ENCODE measurements at places on chromosomes 7 and 10.
A peak's percentile ranks its signal among the peaks of the same experiment; 100 is the strongest.

GRCh38 chr10:77261146-77261545 is 376.5 kb downstream of the KCNMA1 start:
- no peak for DNase-seq

- no peak for DNase-seq
These were observed 1.2 kb upstream of the COL1A2 start for GRCh38 chr7:94393246-94394108.

DNA sequence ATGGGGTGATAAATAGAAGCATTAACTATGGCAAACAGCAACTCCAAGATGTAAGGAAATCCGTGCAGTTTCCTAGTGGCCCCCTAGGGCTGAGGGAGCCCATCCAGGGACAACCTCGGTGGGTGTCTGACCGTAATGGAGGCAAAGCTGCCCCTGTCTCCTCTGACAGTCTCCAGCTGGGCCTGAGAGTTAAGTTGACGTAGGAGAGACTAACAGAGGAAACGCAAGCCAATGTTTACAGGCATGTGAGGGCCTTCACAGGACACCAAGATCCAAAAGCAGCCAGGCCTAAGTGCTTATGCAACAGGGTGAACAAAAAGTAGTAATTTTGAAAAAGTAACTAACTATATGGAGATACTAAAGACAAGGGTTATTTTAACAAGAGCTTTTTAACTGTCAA is 330.0 kb upstream of the C7orf33 start:
- no peak for DNase-seq

DNA sequence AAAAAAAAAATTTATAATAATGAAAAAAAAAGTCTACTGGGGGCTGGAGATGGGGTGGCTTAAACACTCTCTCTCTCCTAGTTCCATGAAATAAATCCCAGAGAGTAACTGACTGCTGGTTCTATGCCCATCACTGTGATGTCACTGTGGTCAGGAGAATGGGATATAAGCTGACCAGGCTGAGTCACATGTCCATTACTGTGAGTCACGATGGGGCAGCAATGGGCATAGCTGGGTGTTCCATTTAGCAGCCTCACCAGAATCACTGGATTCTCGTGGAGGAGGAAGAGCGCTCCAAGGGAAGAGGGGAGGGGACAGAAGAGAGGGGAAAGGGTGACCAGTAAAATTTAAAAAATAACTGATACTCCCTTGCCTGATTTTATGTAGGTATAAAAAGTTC is 37.1 kb downstream of the MASTL start:
- no peak for DNase-seq

- DNase-seq = no peak
These were observed 4.4 kb upstream of the SLF2 start for GRCh38 chr10:100908378-100908777.

- no peak for DNase-seq
These were observed 179.3 kb downstream of the ABCA13 start for GRCh38 chr7:48350515-48350914.

GRCh38 chr7:37920305-37920848 is at the start of gene EPDR1:
Gene EPDR1, plus strand, starts transcription at chr7:37920640. Its CDS starts 300 bp downstream, at chr7:37920940.
- peak; percentile 19 for DNase-seq

DNA sequence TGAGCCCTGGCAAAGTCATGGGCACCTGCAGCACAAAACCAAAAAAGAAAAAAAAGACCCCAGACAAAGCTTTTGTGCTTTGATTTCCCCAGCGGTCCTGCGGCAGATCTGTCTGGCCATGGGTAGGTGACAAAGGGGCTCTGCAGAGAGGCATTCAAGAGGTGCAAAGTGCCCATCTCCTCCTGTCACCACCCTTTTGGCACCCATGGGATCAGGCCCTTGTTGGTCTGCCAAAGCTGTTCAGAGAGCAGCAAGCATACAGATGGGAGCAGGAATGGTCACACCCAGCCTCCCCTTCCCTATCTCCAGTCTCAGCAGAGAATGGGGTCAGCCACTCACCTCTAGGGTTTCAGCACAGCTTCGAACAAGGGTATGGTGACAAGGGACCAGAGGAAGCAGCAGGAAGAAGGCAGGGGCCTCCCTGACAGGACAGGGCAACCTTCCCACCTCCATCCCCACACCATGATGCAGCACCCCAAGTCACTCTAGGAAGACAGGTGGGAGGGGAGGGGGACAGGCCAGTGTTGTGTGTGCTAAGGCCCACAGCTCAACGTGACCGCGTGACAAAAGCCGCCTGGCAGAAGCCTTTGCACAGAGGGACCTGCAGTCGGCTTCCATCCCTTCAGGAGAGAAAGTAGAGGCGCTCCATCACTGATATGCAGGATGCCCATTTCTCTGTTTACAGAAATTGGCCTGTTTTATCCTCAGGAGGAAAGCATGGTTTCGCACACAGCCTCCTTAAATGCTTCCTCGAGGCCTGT is 6.3 kb downstream of the CAMK2G start:
- no peak for DNase-seq

DNA sequence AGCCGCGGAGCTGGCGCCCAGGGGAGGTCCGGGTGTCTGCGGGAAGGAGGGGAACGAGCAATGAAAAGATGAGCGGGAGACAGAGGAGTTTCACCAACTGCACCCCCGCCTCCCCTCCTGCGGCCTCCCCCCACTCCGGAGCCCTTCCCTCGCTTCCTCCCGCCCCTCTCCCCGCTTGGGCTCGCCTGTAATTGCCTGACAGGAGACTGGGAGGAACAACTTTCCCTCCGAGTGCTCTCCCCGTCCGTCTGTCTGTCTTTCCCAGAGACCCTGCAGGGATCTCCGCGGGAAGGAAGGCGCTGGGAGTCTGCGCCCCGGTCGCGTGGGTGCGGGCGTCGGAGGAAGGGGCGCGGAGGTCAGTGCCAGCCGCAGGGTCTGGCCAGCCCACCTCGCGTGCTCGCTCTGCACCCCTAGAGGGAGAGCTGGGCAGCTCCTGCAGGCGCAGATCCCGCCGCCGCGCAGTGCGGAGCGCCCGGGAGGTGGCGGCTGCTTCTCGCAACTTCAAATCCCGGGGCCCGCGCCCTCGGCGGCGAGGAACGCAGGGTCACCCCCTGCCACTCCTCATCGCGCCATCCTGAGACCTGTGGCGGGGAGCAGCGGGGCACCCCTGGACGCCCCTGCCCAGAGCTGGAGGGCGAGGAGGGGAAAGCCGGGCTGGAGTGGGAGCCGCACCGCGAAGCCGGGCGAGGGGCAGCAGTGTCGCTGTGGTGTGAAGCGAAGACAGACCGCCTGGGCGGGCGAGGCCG is 511 bp upstream of the NRP1 start:
- peak; percentile 88 for DNase-seq

- peak; percentile 30 for DNase-seq
These were observed 5.4 kb downstream of the LOXL4 start for GRCh38 chr10:98262571-98262970.

DNA sequence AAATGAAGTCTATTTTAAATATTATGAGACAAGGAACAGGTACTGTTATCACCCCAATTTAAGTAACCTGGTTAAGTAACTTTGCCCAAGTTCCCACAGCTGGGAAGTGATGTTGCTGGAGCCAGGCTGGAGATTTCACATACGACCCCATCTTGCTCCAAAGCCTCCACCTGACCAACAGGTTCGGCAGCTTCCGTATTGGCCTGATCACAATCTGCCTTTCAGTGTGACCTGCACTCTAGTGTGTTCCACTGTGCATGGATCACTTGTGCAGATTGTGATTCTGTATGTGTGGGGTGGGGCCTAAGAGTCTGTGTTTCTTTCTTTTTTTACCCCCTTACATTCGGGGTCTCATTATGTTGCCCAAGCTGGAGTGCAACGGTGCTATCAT is 66.1 kb downstream of the PRTFDC1 start:
- peak; percentile 71 for DNase-seq

- DNase-seq = no peak
These were observed 111.6 kb downstream of the ARHGAP22 start for GRCh38 chr10:48493083-48493871.

GRCh38 chr10:43376828-43377423 is 5.5 kb downstream of the FXYD4 start:
- DNase-seq = no peak

DNA sequence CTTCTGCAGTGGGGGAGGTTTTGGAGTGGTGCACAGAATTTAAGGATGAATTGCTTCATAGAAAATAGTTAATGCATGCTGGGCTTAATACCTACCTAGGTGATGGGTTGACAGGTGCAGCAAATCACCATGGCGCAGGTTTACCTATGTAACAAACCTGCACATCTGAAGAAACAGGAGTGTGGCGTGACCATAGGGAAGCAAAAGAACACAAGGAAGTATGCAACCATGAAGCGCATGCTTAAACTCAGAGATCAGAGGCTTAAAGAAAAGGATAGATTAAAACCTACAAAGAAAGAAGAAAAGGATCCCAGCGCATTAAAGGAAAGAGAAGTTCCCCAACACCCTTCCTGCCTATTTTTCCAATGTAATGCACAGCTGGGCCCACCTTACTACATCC is 22.0 kb downstream of the CCDC126 start:
- no peak for DNase-seq

DNA sequence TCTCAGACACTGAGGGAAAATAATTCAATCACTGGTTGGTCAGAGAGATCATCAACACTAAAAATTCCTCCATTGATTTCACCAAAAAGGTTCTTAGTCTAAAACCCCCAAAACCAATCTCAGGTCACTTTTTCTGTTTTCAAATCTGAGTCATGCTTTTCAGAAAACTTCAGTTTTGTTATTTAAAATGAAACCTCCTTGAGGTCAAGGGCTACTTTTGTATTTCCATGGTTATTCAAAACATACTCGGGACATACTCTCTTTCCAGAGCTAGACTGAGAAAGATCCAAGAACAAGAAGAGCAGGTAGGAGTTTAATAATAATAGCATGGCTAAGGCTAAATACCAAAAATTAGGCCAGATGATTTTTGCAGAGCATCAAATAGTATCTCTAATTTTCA is 152.8 kb downstream of the SDHAF3 start:
- DNase-seq = no peak

- DNase-seq = no peak
These were observed 65.2 kb downstream of the HBP1 start for GRCh38 chr7:107233981-107234380.

DNA sequence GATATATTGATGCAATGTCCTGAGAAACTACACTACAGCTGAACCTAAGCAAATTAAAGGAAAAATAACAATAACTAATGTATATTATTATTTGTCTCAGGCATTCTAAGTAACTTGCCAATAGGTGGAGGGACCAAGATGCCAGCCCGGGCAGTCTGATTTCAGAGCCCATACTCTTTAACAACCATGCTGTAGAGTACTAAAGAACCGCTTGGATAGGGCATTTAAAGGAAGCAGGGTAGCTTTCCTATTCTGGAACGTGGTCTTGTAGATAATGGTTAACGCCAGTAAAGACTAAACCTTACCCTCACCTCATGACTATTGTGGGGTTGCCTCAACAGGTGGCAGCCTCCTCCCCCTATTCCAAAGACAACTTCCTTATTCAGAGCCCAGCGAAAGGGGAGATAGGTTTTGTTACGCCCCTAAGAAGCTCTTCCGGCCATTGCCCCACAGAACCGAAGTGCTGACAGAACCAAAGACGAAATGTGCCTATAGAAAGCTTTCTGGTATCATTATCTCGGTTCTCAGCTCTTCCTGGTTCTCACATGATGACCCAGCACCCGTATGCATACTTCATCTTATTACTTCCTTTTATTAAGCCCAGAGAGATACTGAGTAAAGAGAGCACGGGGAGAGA is 707 bp upstream of the C1GALT1 start:
- peak; percentile 63 for DNase-seq

GRCh38 chr10:79052291-79053080 is 16.3 kb upstream of the ZMIZ1 start:
- peak; percentile 35 for DNase-seq

DNA sequence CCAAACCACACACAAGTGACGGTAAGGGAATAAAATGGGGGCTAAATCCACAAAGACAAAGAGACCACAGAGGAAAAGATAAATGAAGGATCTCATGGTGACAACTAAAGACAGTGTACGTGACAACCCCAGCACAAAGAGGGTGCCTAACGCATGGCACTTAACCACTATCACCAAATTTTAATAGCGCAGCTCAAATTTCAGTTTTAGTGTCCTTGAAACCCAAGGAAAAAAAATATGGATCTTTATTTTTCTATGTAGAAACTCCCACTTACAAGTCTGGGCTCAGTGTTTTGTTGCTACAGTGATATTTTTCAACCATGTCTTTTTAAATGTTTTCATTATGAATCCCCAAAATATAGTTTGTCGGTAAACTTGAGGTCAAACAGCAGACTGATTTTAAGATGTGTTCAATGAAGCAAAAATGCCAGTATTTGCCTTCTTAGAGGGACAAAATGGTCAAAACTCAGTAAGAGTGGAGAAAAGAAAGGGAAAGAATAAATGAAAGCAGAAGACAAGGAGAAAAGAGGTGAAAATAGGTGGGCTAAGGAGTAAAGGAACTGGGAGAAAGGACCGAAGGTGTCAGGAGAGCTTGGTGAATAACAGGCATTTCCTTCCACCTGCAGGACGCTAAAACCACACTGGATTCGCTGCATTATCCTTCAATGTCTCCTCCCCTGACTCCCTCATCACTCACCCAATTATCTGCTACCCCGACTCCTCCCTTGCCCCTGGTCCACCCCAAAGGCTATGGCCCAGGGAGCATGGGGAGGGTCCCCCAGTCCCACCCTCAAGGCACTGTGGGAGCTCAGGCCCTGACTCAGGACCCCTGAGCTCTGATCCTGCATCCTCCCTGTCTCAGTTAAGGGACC is 3.5 kb downstream of the ASB13 start:
- no peak for DNase-seq

DNA sequence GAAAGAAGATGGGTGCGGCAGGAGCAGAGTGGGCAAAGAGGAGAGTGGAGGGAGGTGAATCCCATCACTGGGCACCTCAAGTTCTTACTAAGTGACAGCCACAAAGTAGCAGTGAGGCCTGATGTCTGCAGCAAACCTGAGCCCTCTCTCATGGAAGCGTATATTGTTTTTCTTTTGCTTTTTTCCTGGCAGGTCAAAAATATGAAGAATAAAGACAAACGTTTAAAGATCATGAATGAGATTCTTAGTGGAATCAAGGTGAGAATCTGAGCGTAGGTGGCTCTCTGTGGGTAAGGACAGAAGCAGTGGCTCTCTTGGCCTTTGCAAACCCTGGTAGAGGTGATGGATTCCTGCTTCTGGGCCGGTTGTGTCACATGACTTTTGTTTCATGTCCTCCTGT is 22.8 kb downstream of the ABCC2 start:
- DNase-seq = no peak

DNA sequence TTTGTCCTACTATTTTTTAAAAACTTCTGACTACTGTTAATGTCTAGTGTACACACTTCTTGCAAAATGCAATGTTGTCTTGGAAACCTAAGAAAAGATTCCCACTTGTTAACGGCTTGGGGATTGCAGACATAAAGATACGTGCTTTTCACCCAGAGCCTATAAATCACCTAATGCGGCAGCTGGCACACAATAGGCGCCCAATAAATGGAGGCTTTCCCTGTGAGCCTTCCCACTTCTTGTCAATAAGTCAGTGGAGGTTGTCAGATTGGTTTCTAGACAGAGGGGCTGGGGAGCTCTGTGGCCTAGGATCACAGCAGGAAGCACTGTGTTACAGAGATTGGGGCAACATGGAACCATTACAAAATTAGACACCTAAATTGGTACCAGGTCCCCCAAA is 74.7 kb downstream of the VSTM4 start:
- no peak for DNase-seq
